ENCODE measurements at places on chromosomes 5 and 9. TPM values are rescaled to one million over a fixed set of nuclear protein-coding genes. Genes with fewer than 3 reads are reported as not detected.

DNA sequence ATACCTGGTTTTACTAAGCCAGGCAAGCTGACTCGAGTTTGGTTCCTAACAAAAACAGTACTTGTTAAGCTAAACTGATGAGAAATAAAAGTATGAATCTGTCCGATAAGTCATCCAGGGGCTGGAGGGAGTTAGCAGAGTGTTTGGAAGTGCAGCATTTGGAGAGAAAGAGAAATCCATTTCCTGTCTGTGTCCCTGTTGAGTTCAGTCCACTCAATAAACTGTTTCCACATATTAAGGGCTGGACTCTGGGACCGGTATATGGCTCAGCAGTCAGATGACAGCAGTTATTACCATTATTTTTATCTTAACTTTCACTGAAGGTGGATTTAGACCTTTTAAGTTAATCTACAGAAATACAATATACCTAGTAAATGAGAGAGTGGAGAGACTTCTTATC lies 130.6 kb upstream of the ADRA1B start:
- no peaks in the 10 kb centered on the region for H3K4me1 ChIP-seq
- no peak for DNase-seq
- no peak overlapping the region for H3K27ac ChIP-seq
- no peaks in the 10 kb centered on the region for H3K27me3 ChIP-seq

DNA sequence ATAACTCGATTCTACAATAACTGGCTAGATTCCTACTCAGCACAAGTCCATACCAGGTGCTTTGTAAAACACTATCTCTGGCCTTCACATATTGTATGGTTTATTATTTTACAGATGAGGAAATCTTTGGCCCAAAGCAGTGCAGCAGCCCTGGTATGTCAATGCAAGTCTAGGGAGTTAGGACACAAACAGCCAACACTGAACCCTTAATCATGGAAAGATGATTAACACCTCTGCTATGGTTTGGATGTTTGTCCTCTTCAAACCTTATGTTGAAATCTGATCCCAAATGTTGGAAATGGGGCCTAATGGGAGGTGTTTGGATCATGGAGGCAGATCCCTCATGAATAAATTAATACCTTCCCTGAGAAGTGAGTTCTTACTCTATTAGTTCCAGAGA lies 76.6 kb downstream of the MAPKAP1 start:
- no peaks in the 10 kb centered on the region for H3K36me3 ChIP-seq
- no peak overlapping the region for H3K27ac ChIP-seq
- no peak overlapping the region for H3K4me3 ChIP-seq
- DNase-seq, result no peak
- no peaks in the 10 kb centered on the region for H3K27me3 ChIP-seq

GRCh38 chr5:24112420-24112819 lies 532.4 kb downstream of the CDH10 start:
- no peak overlapping the region for H3K27ac ChIP-seq
- no peaks in the 10 kb centered on the region for H3K36me3 ChIP-seq
- no peak for DNase-seq
- H3K27me3 ChIP-seq, result no peaks in the 10 kb centered on the region
- H3K4me1 ChIP-seq, result no peaks in the 10 kb centered on the region
- H3K4me3 ChIP-seq, result no peak overlapping the region

- H3K36me3 ChIP-seq, result peaks cover 28% of the 10 kb centered on the region
- no peaks in the 10 kb centered on the region for H3K27me3 ChIP-seq
- no peak overlapping the region for H3K27ac ChIP-seq
These were observed 44.5 kb downstream of the SMC5 start for GRCh38 chr9:70303268-70303667.

- H3K36me3 ChIP-seq, result no peaks in the 10 kb centered on the region
- peaks cover 26% of the 10 kb centered on the region for H3K4me1 ChIP-seq
- DNase-seq, result no peak
- H3K4me3 ChIP-seq, result peak overlapping the region; percentile 67
- peaks cover 4% of the 10 kb centered on the region for H3K27me3 ChIP-seq
- peak overlapping the region; percentile 14 for H3K27ac ChIP-seq
These were observed 75.3 kb downstream of the PIP5K1B start for GRCh38 chr9:68780380-68780712.

DNA sequence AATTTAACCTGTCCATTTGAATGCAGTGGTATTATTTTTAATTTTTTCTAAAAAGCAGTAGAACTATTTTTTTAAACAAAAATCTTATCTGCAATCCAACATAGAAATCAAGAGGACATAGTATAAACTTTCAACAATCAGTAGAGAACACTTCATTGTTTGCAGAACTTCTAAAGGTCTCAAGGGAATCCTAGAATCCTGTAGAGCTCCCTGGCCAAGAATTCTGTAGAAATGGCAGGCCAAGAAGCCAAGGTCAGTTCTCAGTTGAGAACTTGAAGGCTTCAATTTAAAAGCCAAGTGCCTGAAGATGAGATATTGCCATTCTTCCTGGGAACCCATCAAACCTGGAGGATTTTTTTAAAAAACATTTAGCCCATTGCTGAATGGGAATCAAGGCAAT lies 199.2 kb upstream of the KLF4 start:
- no peaks in the 10 kb centered on the region for H3K36me3 ChIP-seq
- H3K27ac ChIP-seq, result no peak overlapping the region
- no peak overlapping the region for H3K4me3 ChIP-seq
- no peaks in the 10 kb centered on the region for H3K4me1 ChIP-seq
- no peaks in the 10 kb centered on the region for H3K27me3 ChIP-seq

- no peak overlapping the region for H3K4me3 ChIP-seq
- H3K27ac ChIP-seq, result no peak overlapping the region
- peaks cover 13% of the 10 kb centered on the region for H3K27me3 ChIP-seq
- DNase-seq, result no peak
- H3K4me1 ChIP-seq, result no peaks in the 10 kb centered on the region
These were observed 6.4 kb downstream of the ABLIM3 start for GRCh38 chr5:149147676-149148075.

GRCh38 chr5:147876626-147877025 lies 1.9 kb upstream of the SCGB3A2 start:
- peaks cover 32% of the 10 kb centered on the region for H3K27me3 ChIP-seq
- H3K4me1 ChIP-seq, result peaks cover 20% of the 10 kb centered on the region
- H3K4me3 ChIP-seq, result no peak overlapping the region
- no peak for DNase-seq
- H3K36me3 ChIP-seq, result no peaks in the 10 kb centered on the region
- no peak overlapping the region for H3K27ac ChIP-seq

- DNase-seq, result peak; percentile 59
- H3K4me3 ChIP-seq, result peak overlapping the region; percentile 64
- no peak overlapping the region for H3K27ac ChIP-seq
- peaks cover 37% of the 10 kb centered on the region for H3K27me3 ChIP-seq
- peaks cover 15% of the 10 kb centered on the region for H3K4me1 ChIP-seq
These were observed 248.6 kb upstream of the ANKRD55 start for GRCh38 chr5:56481428-56482357.

DNA sequence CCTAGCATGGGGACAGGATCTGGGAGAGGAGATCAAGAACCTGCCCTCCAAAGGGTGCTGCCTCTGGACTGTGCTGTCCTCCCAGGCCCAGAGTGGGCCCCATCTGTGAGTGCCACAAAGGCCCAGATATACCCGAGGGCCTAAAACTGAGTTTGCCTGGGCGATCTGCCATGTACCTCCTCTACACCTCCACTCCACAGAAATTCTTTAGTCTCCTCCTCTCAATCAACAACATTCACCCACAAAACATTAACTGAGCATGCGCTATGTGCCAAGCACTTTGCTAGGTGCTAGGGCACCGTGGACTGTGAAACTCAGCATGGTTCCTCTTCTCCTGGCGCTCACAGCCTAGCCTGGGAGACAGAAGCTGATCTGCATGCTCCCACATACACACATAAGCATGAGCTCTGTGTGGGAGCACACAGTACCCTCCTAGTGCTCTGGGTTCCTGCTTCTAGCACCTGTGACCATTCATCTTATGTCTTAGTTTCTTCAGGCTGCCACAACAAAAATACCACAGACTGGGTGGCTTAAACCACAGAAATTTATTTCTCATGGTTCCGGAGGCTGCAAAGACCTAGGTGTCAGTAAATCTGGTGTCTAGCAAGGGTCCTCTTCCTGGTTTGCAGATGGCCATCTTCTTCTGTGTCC lies 82.0 kb upstream of the FSTL4 start:
- no peaks in the 10 kb centered on the region for H3K27me3 ChIP-seq
- DNase-seq, result no peak
- no peaks in the 10 kb centered on the region for H3K36me3 ChIP-seq
- H3K27ac ChIP-seq, result no peak overlapping the region

GRCh38 chr5:22605473-22605872 lies 247.7 kb downstream of the CDH12 start:
- H3K36me3 ChIP-seq, result no peaks in the 10 kb centered on the region
- no peak for DNase-seq
- no peak overlapping the region for H3K27ac ChIP-seq
- H3K4me3 ChIP-seq, result no peak overlapping the region

Gene SLC25A2
- total RNA-seq, result 0.22 TPM

Gene DDX4
- 0.09 TPM for total RNA-seq

Gene C7
- not detected for total RNA-seq

Gene NEUROG1
- total RNA-seq, result not detected

Gene PFN3
- total RNA-seq, result not detected
